G401 (cell line): ENCODE measurements at places on chromosomes 5 and 9. TPM values are rescaled to one million over a fixed set of nuclear protein-coding genes. Genes with fewer than 3 reads are reported as not detected.

The SIT1 gene
- total RNA-seq = not detected in 2 replicates

DNA sequence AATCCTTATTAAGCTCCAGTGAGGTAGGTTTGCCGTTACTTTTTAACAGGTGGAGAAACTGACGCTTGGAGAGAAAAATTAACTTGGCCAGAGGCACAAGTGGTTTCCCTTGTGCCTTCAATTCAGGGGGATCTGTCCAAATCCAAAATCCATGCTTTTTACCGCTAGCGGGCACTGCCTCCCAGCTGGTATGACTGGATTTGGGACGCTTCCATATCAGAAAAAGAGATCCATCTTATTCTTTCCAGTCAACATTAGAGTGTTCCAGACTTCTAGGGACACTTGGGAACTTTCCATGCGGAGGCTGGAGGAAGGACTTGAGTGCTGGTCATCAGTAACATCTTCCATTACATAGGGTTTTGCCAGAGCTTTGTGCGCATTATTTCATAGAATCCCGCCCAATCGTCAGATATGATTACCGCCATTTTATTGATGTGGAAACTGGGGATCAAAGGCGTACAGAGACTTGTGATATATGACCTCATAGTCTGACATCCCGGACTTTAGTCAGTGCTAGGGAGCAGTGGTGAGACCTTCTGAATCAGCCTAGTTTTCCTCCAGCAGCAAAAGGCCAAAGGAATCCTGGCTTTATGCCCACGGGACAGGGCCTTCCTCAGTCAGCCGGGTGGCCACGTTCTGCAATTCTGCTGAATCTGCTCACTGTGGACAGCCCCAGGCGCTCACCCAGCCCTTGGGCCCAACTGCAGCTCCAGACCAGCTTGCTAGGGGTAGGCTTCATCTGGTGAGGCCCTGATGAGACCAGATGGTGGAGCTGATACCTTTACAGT lies 1.1 kb upstream of the GNPDA1 start:
- peak; percentile 68 for DNase-seq

DNA sequence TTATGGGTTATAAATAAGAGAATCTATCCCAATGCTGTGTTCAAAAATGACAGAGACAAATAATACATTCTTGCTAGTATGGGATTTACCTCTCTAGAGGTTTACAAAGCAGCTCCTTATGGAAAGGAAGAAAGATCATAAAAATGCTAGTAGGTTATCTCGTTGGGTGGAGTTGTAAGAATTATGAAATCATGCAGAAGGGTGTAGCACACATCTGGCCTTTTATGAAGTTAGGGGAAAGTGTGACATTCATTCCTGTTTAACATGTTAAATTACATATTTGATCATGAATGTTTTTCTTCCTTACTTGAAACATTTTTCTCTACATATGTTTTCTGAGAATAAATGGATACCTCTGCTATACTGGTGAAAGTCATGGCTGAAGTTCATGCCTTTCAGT lies 414.2 kb downstream of the SH3GL2 start:
- no peak for DNase-seq

The MEGF10 gene
- 0.03 TPM in 1 of 2 replicates, not detected in the other for total RNA-seq

The NEK6 gene
- total RNA-seq = 26.6 and 41.2 TPM in 2 replicates

DNA sequence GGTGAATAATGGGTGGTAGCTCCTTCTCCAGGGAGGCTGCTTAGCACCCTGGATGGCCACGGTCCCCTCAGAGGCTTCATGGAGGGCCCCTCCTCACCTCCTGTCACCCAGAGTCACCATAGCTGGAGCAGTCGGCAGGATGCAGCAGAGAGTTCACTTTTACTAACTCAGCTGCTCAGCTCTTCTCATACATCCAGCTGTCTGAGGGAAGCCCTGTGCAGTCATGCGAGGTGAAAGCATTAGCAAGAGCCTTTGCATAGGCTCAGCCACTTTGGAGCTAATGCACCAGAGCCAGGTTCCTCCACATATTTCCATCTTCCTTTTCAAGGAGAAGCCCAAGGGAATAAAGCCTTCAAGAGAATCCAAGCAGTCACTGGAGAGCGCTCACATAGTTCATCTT lies 499.2 kb downstream of the BNC2 start:
- DNase-seq = no peak

GRCh38 chr5:40495237-40495635 lies 184.5 kb upstream of the PTGER4 start:
- no peak for DNase-seq

The TXNDC8 gene
- total RNA-seq = not detected in 2 replicates

- no peak for DNase-seq
Measured at GRCh38 chr5:14848385-14848784, 23.2 kb downstream of the ANKH start.

- no peak for DNase-seq
Measured at GRCh38 chr5:134394932-134395331, 16.7 kb downstream of the CDKN2AIPNL start.

DNA sequence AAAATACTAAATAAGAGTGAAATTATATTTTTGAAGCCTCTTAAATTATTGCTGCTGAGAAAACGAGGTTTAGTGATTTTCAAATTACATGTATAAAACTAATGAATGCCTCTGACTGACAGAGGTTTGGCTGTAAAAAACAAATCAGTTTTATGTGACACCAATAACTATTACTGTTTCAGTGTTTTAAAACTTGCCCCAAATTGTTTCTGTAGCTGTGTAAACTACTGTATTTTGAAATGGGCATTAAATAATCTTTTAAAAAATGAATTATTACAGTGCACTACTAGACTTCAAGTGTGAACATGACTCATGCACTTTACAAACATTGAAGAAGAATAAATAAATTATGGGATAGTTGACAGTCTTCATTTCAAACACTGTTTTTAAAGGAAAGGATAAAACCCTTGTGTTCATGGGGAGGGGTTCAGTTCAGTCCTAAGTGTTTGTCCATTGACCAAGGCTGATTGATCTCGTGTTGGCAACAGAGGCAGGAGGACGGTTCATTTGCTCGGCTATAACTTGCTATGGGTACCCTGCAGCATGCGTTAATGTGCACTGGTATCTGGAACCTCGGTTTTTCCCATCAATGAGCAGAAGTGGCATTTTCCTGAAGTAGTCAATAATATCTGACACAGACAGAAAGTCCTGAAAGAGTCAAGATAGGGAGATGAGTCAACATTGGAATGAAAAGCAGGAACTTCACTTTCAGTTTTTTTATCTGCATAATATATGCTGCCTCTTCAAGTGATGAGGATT lies 15.6 kb downstream of the C5orf58 start:
- no peak for DNase-seq

GRCh38 chr9:94676446-94677131 lies 37.3 kb upstream of the FBP1 start:
- DNase-seq = no peak

The SLC2A6 gene
- 5.5 and 6.8 TPM in 2 replicates for total RNA-seq

GRCh38 chr5:122473138-122473843 lies 161.3 kb downstream of the SNCAIP start:
- DNase-seq = no peak

The TCF7 gene
- total RNA-seq = 5.0 and 11.1 TPM in 2 replicates

DNA sequence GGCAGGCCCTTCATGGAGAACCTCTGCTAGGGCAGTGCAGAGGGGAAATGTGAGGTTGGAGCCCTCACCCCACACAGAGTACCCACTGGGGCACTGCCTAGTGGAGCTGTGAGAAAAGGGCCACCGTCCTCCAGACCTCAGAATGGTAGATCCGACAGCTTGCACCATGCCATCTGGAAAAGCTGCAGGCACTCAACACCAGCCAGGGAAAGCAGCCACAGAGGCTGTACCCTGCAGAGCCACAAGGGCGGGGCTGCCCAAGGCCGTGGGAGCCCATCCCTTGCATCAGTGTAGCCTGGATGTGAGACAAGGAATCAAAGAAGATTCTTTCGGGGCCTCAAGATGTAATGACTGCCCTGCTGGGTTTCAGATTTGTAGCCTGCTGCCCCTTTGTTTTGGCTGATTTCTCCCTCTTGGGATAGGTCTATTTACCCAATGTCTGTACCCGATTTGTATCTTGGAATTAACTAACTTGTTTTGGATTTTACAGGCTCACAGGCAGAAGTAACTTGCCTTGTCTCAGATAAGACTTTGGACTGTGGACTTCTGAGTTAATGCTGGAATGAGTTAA lies 16.6 kb upstream of the ZDHHC11 start:
- peak; percentile 81 for DNase-seq

DNA sequence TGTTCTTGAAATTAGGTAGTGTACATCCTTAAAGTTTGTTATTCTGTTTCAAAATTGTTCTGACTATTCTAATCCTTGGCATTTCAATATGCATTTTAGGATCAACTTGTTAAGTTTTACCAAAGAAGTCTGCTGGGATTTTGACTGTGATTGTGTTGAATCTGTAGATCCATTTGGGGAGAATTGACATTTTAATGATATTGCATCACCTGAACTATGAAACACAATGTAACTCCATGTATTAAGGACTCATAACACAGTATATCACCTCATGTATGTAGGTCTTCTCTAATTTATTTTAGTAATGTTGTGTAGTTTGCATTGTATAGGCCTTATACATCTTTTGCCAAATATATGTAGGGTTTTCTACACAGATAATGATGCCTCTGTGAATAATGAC lies 77.8 kb downstream of the RALGPS1 start:
- no peak for DNase-seq

GRCh38 chr5:151093476-151093889 lies 12.6 kb upstream of the TNIP1 start:
- DNase-seq = no peak

GRCh38 chr5:44389090-44389822 lies at the start of gene FGF10:
Gene FGF10 (minus strand): TSS chr5:44389420. CDS start chr5:44388682, 738 bp downstream.
- DNase-seq = peak; percentile 3

The IFNA21 gene
- not detected in 2 replicates for total RNA-seq

GRCh38 chr9:135864447-135865049 lies 42.8 kb downstream of the CAMSAP1 start:
- DNase-seq = peak; percentile 77

- no peak for DNase-seq
Measured at GRCh38 chr9:98108531-98109031, 10.4 kb downstream of the TRIM14 start.

DNA sequence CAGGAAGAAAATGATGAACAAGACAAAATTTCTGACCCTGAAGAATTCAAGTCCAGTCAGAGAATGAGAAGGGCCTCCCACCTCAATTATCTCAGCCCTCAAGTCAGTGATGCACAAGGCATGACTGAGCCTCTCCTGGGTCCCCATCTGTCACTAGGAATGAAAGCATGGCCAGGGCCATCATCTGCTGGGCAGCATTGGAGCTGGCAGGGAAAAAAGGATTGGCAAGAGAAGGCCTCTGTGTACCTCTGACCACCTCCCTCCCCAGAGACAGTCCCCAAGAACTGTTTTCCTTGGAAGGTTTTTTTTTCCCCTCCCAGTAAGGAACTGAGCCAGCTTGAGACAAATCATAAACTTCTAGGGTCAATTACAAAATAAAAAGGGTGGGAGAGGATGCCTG lies 76.7 kb downstream of the KLHL3 start:
- peak; percentile 84 for DNase-seq

The CREBRF gene
- total RNA-seq = 1.7 and 5.1 TPM in 2 replicates

GRCh38 chr5:96087939-96088338 lies 126.3 kb upstream of the ELL2 start:
- DNase-seq = no peak

GRCh38 chr5:138775034-138775433 lies 21.8 kb downstream of the CTNNA1 start:
- DNase-seq = no peak

The MAMDC2 gene
- total RNA-seq = 0.81 and 1.2 TPM in 2 replicates

DNA sequence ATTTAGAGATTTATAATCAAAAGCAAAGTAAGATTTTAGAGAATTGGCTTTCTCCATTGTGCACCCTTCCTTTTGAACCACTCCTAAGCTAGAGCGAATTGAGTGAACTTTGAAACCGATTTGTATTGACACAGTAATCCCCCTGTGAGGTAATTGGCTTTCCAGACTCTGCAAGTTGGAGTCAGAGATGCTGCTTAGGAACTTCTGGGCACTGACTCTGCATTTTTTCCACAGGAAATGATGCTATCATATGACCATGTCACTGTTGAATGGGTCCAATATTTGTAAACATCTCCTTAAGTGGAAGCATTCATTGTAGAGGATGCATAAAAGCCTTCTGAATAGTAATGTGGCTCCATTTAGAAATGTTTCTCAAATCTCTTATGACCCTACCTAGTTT lies 394.4 kb upstream of the ZNF608 start:
- DNase-seq = no peak

DNA sequence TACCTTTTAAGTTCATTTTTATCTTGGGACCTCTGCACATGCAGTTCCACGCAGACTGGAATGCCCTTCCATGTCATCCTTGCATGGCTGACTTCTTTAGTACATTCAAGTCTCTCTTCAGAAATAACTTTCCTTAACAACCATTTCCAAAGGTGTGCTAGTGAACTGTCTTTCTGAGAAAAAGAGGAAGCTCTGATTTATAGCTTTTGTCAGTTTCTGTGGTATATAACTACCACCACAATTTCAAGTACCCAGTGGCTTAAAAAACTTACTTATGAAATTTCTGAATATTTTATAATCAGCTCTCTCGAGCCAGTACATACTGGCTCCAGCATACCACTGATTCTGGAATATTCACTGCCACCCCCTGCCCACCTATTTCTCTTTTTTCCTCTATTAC lies 1613.8 kb downstream of the MAT2B start:
- DNase-seq = no peak

DNA sequence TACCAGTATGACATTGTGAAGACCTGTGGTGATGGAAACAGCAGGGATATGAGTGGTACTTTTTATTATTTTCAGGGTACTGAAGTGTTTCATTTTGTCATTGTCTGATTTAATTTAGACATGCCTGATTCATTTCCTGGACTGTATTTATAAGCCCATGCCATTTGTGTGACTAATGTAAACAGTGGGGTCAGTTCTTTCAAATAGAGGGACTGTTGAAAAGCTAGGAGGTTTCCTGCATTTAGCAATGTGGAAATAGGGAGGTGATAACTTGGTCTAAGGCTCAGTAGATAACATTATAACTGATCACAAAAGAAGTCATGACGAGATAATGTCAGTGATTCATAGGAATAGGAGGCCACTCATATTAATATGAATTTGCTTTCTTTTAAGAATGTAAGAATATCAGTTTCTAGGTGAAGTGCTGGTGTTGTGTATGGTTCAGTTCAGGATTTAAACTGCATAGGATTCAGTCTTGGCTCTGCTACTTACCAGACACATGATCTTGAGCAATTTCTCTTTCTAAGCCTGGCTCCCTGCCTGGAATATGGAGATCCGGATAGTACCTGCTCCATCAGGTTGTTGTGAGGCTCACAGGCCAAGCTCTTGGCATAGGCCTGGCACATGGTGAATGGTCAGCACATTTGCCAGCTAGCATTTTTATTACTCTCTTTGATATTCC lies 7.5 kb downstream of the RASGRF2 start:
- no peak for DNase-seq

The SUSD3 gene
- not detected in 2 replicates for total RNA-seq

The KIAA0825 gene
- 1.8 and 3.3 TPM in 2 replicates for total RNA-seq

The LRRC26 gene
- 1.3 TPM in 1 of 2 replicates, not detected in the other for total RNA-seq

- no peak for DNase-seq
Measured at GRCh38 chr9:91697201-91697600, 252.8 kb downstream of the ROR2 start.
